ENCODE measurements at places on chromosomes 1 and 21.

GRCh38 chr1:51320967-51321923 lies 9.1 kb downstream of the TTC39A start:
- DNase-seq: no peak

DNA sequence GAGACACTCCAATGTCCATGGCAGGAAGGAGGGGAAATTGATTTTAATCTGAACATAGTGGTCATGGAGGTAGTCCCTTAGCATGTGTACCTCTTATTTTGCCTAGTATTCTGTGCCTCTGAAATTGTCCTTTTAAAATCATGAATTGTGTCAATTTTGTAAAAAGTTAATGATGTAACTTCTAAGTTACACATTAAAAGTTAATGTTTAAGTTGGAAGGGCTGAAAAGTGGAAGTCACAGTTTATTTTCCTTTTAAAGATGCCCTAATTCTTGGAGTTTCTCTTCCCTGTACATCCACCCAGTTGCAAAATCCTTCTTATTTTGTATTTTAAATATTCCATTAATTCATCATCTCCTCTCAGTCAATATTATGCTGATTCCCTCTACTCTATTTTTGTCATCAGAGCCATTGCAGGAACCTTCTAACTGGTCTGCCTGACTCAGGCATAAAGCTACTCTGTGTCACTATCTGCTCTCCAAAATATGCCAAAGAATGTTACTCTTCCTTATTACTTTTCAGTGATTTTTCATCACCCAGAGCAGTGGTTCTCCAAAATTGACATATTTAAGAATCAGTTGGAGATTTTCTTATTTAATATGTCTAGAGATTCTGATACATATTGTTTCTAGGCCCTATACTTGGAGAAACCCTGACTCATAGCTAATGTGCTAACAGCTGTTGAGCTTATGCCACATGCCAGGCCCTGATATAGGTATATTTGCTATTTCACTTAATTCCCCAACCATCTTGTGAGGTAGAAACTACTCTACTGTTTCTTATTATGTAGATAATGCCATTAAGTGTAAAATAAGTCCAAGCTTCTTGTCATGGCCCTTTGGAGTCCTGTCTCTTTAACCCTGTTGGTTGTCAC lies 5.1 kb downstream of the HOOK1 start:
- no peak for DNase-seq

GRCh38 chr1:207830788-207831187 lies 78.9 kb downstream of the CD46 start:
- no peak for DNase-seq

DNA sequence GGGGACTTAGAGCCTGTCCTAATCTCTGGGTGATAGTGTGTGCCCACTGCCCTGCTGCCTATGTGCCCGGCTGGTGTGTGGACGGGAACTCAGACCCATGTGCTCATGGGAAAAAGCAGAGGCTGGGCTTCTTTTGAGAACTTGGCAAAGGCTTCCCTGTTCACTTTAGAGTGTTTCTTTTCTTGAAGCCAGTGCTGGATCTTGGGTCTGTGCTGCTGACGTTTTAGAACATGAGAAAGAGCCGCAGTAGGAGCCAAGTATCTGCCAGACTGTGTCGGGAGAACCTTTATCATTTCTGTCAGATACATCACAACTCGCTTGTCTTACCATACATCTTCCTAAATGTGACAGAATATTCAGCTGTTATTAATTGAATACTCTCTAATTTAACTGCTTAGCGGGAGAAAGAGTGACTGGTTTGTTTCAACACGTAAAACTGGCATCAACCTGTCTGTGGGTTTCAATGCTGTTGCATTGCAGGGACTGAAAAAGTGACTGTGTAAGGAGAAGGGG lies 195.2 kb downstream of the PBX1 start:
- DNase-seq: no peak

- no peak for DNase-seq
Measured at GRCh38 chr1:171867236-171867635, 25.9 kb downstream of the DNM3 start.

DNA sequence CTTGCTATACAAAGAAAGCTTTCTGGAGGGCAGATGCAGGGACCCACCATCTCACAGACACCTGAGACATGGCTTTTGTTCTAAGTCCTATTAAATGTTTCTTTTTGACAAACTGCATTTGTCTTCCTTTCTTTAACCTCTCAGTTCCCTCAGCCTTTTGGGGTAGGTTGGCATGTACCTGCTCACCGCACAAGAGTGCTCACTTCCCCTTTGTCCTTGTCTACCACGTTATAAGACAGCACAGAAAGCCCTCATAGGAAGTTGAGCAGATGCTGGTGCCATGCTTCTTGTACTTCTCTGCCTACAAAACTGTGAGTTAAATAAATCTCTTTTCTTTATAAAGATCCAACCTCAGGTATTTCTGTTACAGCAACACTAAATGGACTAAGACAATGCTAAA lies 31.9 kb upstream of the RGS21 start:
- DNase-seq: no peak

DNA sequence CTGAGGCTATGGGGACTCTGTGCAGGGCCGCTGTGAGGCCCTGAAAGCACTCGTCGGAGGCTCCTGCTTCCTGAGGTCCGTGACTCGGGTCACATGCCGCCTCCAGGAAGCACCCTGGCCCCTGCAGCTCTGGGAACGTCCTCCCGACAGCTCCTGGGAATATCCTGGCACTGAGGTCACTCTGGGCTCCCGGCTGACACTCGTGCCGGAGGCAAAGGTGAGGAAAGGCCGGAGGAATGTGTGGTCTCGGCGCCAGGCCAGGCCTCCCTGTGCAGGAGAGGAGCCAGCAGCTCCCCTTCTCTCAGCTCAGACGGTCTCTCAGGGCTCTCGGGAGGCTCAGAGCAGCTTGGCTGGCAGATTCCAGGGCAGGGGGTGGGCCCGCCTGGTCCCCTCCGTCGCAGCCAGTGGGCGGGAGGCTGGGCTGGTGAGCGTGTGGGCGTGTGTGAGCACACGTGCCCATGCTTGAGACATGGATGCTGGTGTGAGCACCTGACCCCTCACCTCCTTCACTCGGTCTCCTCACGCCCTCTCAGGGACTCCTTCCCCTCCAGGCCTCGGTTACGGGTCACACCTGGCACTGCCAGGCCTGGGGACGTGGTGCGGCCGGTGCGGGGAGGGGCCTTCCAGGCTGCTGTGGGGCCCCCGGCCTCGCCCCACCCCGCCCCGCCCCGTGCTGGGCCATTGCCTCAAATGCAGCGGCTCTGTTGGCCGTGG lies 5.5 kb upstream of the RNF223 start:
- no peak for DNase-seq

GRCh38 chr1:107661158-107661557 lies 303.8 kb downstream of the VAV3 start:
- DNase-seq: no peak

GRCh38 chr1:117079737-117080136 lies 19.6 kb downstream of the TTF2 start:
- DNase-seq: no peak

DNA sequence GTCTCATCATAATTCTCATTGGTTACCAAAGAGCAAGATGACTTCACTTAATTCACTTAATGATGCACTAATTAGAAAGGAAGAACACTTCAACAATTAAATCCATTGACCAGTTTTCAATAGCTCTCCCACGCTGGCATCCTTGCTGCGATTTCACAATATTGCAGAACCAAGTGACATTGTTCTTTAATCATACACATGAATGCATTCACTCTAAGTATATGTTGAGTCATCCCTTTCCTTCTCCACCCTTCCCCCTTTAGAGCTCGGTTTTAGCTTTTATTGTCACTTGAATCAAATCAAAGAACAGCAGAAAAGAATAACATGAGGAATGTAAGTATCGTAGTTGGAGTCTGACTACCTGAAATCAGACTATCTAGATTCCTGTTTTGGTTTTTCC lies 233.6 kb upstream of the FMN2 start:
- no peak for DNase-seq

DNA sequence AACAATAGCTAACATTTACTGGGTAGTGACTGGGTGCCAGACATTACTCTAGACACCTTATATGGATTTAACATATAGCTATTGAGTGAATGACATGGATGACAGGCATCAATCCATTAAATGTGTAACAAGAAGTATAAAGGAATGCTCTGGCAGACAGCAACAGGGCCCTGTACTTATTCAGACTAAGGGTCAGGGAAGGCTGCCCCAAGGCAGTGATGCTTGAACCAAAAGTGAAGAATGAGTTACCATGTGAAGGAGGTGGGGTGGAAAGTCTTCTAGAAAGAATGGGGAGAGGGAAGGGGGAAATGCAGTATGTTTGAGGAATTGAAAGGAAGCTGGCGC lies 8.3 kb upstream of the PTPRF start:
- DNase-seq: no peak

GRCh38 chr1:204507317-204508105 lies 8.7 kb upstream of the MDM4 start:
- DNase-seq: no peak
